ENCODE measurements at places on chromosomes 6 and 20. TPM values are rescaled to one million over a fixed set of nuclear protein-coding genes. Genes with fewer than 3 reads are reported as not detected.

Gene MYT1
- not detected for total RNA-seq

Gene VSTM2L
- 0.46 TPM for total RNA-seq

Gene CLPSL1
- total RNA-seq = not detected

Gene OPRL1
- 0.21 TPM for total RNA-seq

Gene FOXP4
- 30.3 TPM for total RNA-seq

Gene SCAF8
- 40.9 TPM for total RNA-seq

Gene PAK1IP1
- total RNA-seq = 27.5 TPM

Gene PGC
- total RNA-seq = not detected

Gene LAMA4
- total RNA-seq = 5.6 TPM

Gene EYA4
- total RNA-seq = 0.58 TPM

Gene PLCB1
- 5.1 TPM for total RNA-seq

Gene SLCO4A1
- 49.7 TPM for total RNA-seq

Gene TAGAP
- total RNA-seq = 0.96 TPM

Gene PDE7B
- 0.34 TPM for total RNA-seq

Gene TSBP1
- not detected for total RNA-seq

Gene COL9A1
- total RNA-seq = not detected

Gene LINC00237
- total RNA-seq = not detected

Gene SLC22A16
- 0.71 TPM for total RNA-seq

Gene TRAPPC3L
- not detected for total RNA-seq

Gene CCR6
- total RNA-seq = 0.41 TPM

Gene KIAA1755
- 2.1 TPM for total RNA-seq
